ENCODE measurements at places on chromosomes 5 and 9.

DNA sequence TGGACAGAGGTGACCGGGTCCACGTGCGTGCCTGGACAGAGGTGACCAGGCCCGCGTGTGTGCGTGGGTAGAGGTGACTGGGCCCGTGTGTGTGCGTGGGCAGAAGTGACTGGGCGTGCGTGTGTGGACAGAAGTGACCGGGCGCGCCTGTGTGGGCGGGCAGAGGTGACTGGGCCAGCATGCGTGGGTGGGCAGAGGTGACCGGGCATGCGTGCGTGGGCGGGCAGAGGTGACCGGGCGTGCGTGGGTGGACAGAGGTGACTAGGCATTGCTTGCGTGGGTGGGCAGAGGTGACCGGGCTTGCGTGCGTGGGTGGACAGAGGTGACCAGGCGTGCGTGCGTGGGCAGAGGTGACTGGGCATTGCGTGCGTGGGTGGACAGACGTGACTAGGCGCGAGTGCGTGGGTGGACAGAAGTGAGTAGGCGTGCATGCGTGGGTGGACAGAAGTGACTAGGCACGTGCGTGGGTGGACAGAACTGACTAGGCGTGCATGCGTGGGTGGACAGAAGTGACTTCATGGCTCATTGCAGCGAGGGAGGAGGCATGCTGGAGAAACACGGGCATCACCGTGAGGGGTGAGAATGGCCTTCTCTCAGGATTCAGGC, 254.1 kb upstream of the IRX4 start:
- DNase-seq = no peak

- no peak for DNase-seq
Measured at GRCh38 chr5:167061695-167062094, 1229.8 kb upstream of the WWC1 start.

DNA sequence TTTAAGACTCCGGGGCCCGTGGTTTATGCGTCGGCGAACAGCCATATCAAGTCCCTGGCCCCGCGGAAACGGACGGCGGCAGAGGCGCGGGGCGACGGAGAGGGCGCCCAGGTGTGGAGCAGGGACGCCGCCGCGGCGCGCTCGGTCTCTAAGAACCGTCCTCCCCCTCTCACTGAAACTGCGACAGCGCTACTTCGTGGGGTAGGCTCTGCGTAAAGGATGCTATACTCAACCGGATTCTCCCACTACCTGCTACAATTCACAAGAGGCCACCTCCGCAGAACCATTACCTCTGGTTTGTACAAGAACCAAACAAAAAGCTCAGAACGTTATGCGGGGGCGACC, 404 bp downstream of the MRNIP start:
- DNase-seq = no peak

- DNase-seq = no peak
Measured at GRCh38 chr9:130089141-130089540, 35.4 kb downstream of the GPR107 start.

GRCh38 chr5:68698025-68698940, 395.5 kb upstream of the SLC30A5 start:
- no peak for DNase-seq

GRCh38 chr9:84107081-84107480, 126.5 kb downstream of the RMI1 start:
- no peak for DNase-seq

GRCh38 chr9:125638239-125639045, 68.6 kb downstream of the MAPKAP1 start:
- DNase-seq = no peak

- no peak for DNase-seq
Measured at GRCh38 chr5:78610636-78611035, 37.9 kb downstream of the LHFPL2 start.

GRCh38 chr9:101668421-101668820, 70.0 kb downstream of the GRIN3A start:
- no peak for DNase-seq

DNA sequence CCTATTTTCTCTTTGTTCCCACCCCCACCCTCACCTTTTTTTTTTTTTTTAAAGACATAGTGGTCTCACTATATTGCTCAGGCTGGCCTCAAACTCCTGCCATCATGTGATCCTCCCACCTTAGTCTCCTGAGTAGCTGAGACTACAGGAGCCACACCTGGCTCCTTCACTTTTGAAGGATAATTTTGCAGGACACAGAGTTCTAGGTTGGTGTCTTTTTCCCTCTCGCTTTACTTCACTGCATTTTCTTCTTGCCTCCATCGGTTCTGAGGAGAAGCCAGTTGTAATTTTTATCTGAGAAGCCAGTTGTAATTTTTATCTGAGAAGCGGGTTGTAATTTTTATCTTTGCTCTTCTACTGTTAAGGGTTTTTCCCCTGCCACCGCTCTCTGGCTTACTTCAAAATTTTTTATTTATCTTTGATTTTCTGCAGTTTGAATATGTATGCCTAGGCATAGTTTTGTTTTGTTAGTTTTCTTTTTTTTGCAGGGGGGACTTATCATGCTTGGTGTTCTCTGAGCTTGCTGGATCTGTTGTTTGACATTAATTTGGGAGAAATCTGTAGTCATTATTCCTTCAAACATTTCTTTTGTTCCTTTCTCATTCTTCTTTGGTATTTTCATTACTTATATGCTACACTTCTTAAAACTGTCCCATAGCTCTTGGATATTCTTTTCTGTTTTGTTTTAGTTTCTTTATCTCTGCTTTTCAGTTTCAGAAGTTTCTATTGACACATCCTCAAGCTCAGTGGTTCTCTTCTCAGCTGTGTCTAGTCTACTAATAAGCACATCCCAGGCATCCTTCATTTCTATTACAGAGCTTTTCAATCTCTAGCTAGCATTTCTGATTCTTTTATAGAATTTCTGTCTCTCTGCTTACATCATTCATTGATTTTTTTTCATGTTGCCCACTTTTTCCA, 148.2 kb upstream of the CHD1 start:
- no peak for DNase-seq

Data from stimulated activated CD8-positive, alpha-beta memory T cell treated with anti-CD3 and anti-CD28 coated beads, Interleukin-15, amount 100 ng/mL, for 1 hour (primary cell).